Left renal cortex interstitium (tissue), 4 donors: ENCODE measurements at places on chromosomes 16 and 17. TPM values are rescaled to one million over a fixed set of nuclear protein-coding genes. Genes with fewer than 3 reads are reported as not detected.

Gene TSEN54
- 38.7 TPM for polyA plus RNA-seq

Gene ARHGDIG
- polyA plus RNA-seq, result 2.0 TPM

Gene DPEP3
- 0.21 TPM for polyA plus RNA-seq

Gene MAP3K14
- 5.3 TPM for polyA plus RNA-seq

Gene SMPD3
- 2.4 TPM for polyA plus RNA-seq

Gene TNP2
- not detected for polyA plus RNA-seq

Gene NPB
- polyA plus RNA-seq, result 0.54 TPM

DNA sequence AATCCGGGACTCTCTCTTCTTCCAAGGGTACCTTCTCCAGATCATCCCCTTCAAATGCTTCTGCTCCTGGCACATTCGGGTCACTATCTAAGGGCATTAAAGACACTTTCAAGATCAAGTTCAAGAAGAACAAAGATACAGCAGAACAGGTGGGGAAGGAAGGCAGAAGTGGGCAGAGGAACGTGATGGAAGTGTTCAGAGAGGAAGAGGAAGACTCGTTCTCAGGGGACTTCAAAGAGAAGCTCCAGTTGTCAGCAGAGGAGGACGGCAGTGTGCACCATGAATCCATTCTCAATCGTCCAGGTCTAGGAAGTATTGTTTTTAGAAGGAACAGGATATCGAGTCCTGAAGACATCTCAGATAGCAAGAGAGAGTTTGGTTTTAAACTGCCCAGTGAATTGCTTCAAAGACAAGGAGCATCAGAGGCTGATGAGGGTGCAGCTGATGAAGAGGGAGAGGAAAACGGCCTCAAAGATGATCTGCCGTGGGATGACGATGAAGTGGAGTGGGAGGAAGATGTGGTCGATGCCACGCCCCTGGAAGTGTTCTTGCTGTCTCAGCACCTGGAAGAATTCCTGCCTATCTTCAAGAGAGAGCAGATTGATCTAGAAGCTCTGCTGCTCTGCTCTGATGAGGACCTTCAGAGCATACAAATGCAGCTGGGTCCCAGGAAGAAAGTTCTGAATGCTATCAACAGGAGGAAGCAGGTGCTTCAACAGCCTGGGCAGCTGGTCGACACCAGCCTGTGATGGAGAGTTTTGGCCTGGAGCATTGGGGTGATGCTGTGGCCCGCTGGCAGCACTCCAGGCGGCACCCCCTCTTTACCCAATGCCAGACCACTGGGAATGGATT is 16.8 kb downstream of the ANKS4B start:
- no peak for DNase-seq

DNA sequence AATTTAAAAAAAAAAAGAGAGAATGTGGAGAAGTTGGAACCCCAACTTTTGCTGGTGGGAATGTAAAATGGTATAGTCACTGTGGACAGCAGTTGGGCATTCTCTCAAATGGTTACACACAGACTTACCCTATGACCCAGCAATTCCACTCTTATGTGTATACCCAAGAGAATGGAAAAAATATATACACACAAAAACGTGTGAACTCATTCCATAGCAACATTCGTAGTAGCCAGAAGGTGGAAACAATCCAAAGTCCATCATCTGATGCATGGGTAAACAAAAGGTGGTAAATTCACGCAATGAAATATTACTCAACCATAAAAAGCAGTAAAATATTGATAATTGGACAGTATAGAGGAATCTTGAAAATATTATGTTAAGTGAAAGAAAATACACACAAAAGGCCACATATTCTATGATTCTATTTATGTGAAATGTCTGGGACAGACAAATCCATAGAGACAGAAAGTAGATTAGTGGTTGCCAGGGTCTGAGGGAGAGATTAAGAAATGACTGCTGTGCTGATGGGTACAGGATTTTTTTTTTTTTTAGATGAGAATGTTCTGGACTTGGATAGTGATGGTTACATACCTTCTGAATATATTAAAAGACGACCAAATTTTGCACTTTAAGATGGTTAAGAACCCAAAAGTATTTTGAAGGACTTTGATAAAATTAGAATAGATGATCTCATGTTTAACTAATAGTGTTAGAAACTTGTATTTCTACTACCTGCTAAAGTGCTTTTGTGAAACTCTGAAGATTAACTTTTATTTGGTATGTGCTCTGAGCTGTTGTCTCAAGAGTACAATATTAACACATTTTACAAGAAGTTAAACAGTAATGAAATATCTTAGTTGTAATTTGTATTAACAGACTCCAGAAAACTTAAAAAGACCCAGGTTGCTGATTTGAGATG is 60.9 kb downstream of the MRTFB start:
- no peak for DNase-seq

DNA sequence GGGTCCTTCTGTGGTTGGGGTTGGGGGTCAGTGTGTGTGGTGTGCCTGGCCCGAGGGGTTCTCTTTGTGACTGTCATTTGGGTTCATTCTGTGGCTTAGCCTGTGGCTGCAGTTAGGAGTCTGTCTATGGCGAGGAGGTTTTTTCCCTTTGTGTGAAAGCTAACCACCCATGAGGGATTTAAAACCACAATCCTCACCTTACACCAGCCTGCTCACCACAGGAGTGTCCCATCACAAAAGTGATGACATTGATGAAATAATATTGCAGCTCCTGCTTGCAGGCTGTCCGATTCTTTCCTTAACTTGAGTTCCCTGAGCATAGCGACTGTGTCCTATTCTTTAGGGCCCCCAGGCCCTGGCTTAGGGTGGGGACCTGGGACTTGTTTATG is 113.6 kb downstream of the RAP1GAP2 start:
- no peak for DNase-seq

DNA sequence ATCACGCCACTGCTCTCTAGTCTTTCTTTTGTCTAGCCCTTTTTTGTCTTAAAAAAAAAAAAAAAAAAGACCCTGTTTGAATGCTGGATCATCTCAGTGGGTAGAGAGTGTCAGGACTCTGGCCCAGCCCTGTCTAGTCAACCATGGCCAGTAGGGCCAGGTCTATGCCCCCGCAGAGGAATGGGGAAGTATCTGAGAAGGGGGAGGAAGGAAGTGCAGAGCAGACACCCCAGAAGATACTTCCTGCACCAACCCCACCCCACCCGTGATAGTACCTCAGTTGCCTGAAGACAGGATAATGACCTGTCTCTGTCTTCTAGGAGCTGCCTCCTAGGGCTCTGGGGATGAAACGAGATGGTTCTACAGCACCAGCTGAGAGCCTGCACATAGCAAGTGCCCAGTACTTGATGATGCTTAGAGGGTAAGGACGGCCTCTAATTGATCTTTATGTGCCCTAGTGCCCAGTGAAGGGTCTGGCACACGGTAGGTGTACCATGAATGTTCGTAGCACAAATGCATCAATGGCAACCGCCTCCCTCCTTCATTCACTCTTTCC is 55.4 kb downstream of the ABAT start:
- DNase-seq, result no peak

DNA sequence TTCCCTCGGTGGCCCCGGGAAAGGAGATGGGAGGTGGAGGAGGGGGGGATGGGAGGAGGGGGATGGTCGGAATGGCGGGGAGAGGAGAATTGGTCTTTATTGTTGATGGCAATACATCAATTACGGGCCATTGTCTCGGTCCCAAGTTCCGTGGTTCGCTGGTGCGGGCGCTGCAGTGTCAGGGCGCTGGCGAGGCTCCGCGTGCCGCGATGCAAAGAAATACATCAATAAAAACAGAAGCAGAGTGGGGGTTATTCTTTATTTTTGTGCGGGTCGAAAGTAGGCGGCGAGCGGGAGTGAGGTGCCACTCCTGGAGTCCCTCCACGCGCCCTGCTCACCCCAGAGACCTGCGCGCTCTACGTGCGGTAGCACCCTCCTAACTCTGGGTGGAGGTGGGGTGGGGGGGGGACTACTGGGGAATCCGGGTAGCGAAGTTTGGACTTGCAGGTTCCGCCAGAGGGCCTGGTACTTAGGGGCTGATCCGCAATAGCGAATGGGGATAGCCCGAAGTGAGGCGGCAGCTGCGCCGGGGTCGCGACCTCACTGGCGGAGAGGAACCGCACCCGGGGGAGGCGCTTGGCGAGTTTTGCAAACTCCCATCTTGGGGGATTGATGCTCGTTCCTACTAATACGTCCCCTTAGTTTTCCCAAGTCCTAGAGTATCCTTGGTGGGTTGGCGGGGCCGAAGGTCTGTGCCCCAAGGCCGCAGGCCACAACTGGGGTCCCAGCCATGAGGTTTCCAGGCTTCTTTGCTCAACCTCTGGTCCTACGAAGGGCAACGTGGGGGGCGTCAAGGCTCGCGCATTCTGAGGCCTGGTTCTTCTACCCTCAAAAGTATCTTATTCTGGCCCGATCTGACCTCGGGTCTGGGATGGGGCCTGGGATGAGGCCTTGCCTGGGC is 3.5 kb upstream of the SALL1 start:
- DNase-seq, result no peak

- DNase-seq, result no peak
Observed at GRCh38 chr16:58459344-58460218, 40.4 kb upstream of the NDRG4 start.

- no peak for DNase-seq
Observed at GRCh38 chr17:31726980-31727427, 132.0 kb downstream of the COPRS start.

DNA sequence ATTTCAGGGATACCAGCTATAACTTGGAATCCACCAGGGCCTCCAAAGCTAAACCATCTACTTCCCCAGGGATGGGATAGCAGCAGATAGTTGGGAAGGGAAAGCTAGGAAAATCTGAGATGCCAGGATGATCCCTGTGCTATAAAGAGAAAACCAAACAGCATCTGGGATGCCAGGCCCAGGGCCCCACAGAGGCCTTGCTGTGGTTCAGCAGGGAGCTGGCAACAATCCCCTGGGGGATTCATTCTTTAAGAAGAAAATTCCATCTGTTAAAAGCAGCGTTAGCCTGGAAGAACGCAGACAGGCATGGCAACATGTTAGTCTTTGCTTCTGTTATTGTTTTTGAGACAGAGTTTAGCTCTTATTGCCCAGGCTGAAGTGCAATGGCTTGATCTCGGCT is 16.6 kb downstream of the MYO18A start:
- DNase-seq, result no peak

GRCh38 chr17:2571523-2572303 is 21.7 kb upstream of the PAFAH1B1 start:
- DNase-seq, result no peak

DNA sequence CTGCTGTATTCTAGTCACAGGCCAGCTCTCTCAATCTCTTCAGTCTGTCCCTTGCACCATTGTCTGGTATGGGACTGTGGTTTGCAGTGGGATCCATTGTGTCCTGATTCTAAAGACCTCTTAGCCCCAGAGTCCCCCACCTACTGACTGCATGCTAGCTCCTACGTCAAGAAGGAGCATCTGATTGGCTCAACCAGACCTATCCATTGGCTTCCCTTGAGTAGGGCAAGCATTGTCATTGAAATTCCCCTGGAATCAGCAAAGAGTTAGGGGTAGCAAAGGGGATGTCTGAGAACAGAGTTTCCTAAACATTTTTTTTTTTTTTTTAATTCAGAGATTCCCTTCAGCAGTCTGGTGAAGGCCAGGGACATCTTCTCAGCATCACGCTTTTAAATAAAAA is 175.3 kb upstream of the MPHOSPH6 start:
- no peak for DNase-seq

- no peak for DNase-seq
Observed at GRCh38 chr16:1923299-1924034, 5.3 kb upstream of the HS3ST6 start.

DNA sequence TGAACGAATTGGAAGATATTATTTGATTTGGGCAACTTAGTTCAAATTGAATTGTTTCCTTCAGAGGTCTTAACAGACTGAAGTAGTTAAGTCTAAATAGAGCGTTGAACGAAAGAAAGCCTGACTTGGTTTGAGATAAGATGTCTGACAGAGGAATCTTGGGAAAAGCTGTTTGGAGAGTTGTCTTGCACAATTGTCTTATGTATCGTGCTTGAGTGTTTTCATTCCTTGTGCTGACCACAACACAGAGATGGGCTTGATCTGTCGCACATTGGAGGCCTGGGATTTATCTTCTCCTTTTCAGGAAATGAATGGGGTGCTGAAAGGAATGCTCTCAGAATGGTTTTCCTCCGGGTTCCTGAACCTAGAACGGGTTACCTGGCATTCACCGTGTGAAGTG is 7.8 kb downstream of the MLYCD start:
- no peak for DNase-seq

DNA sequence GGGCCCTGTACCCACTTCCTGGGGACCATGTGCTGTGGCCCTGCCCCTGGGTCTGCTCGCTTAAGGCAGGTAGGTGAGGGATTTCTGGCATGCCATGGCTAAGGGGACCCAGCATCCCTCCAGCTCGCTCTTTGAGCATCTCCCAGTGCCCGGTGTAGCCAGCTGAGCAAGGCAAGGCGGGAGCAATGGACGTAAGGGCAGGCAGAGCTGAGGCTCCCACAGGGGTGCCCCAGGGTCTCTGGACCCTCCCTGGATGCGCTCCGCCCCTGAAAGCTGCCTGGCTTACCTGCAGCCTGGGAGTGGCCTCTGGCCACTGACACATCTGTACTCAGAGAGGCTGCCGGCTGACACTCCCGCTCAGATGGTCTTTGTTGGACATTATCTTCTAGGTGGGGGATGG is 189.9 kb downstream of the IRF8 start:
- DNase-seq, result no peak

- DNase-seq, result no peak
Observed at GRCh38 chr17:43574896-43575525, 28.9 kb upstream of the ETV4 start.
